Vagina (tissue), 2 donors: ENCODE measurements at places on chromosomes 7 and 10.

DNA sequence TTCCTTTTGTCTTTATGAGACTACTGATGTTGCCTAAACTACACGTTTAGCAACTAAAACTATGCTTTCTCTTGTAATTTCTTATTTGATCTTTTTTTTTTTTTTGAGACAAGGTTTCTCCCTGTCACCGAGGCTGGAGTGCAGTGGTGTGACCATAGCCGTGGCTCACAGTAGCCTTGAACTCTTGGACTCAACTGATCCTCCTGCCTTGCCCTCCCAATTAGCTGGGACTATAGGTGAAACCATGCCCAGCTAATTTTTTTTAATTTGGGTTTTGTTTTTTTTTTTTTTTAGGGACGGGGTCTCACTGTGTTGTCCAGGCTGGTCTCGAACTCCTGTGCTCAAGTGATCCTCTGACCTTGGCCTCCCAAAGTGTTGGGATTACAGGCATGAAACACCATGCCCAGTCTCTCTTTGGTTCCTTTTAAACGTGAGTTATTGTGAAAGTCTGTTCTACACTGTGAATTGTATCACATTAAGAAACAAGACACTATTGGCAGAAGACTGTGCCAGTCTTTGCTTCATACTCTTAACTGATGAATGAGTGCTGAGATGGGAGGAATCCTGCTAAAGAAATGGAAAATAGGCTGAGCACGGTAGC is 6.4 kb downstream of the TMEM248 start:
- H3K27ac ChIP-seq, result no peak overlapping the region
- H3K4me1 ChIP-seq, result peaks cover 78% of the 10 kb centered on the region
- no peak overlapping the region for H3K4me3 ChIP-seq
- DNase-seq, result no peak

- H3K4me3 ChIP-seq, result no peak overlapping the region
- DNase-seq, result no peak
- H3K36me3 ChIP-seq, result no peaks in the 10 kb centered on the region
- no peaks in the 10 kb centered on the region for H3K27me3 ChIP-seq
- no peaks in the 10 kb centered on the region for H3K4me1 ChIP-seq
Observed at GRCh38 chr10:30529373-30529998, 95.5 kb downstream of the MAP3K8 start.

DNA sequence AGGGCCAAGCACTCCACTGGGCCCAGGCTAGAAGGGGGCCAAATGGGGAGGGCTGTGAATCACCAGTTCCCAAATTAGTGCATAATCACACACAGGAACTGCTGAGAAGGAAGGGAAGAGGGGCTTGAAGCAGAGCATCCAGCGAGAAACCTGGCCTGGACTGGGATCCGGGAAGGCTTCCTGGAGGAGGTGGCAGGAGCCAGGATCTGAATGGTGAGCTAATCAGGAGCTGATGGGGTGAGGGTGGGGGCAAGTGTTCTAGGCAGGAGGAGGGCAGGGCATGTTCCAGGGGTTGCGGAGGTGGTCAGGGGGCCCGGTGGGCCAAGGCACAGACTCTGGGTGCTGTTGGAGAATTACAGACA is 12.6 kb downstream of the PWWP2B start:
- no peaks in the 10 kb centered on the region for H3K36me3 ChIP-seq
- no peak overlapping the region for H3K4me3 ChIP-seq
- H3K4me1 ChIP-seq, result peaks cover 82% of the 10 kb centered on the region
- H3K27me3 ChIP-seq, result no peaks in the 10 kb centered on the region

- H3K27ac ChIP-seq, result no peak overlapping the region
- H3K36me3 ChIP-seq, result no peaks in the 10 kb centered on the region
- H3K27me3 ChIP-seq, result no peaks in the 10 kb centered on the region
- no peak overlapping the region for H3K4me3 ChIP-seq
- DNase-seq, result no peak
- H3K4me1 ChIP-seq, result no peaks in the 10 kb centered on the region
Observed at GRCh38 chr10:105973902-105974301, 1190.6 kb downstream of the SORCS1 start.

- H3K4me3 ChIP-seq, result no peak overlapping the region
- H3K36me3 ChIP-seq, result no peaks in the 10 kb centered on the region
- H3K27me3 ChIP-seq, result no peaks in the 10 kb centered on the region
- H3K4me1 ChIP-seq, result no peaks in the 10 kb centered on the region
Observed at GRCh38 chr7:39153113-39153512, 175.4 kb downstream of the POU6F2 start.

DNA sequence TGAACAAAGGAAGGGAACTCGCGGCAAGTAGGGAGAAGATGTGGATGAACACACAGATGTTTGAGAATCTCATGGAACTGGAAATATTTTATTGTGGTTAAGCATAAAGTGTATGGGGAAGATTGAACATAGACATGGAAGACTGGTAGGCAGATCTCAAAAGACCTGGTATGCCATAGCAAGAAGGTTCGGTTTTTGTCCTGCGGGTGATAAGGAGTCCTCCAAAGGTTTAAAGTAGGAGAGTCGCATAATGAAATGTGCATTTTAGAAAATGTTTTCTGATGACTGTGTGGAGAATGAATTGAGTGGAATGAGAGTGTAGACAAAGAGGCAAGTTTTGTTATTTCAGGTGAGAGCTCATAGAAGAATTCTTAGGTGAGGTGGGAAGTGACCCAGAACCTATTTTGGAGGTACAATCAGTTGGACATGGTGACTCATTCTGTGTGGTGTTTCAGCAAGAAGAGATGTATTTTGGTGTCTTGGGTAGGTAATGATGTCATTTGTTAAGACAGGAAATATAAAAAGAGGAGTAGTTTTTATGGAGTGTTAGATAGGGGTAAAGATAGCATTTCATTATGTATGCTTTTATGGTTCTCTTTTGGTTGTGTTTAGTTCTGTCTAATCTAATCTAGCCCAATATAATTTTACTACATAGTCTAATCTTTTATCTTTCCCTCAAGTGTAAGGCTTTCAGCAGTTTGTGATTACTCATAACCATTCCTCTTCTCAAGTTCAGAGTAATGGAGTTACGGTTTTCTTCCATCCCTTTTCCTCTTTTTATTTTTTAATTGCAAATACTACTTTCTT is 239.2 kb downstream of the EXOC4 start:
- H3K27ac ChIP-seq, result no peak overlapping the region
- no peak for DNase-seq
- no peaks in the 10 kb centered on the region for H3K27me3 ChIP-seq
- no peak overlapping the region for H3K4me3 ChIP-seq
- H3K36me3 ChIP-seq, result no peaks in the 10 kb centered on the region
- no peaks in the 10 kb centered on the region for H3K4me1 ChIP-seq

DNA sequence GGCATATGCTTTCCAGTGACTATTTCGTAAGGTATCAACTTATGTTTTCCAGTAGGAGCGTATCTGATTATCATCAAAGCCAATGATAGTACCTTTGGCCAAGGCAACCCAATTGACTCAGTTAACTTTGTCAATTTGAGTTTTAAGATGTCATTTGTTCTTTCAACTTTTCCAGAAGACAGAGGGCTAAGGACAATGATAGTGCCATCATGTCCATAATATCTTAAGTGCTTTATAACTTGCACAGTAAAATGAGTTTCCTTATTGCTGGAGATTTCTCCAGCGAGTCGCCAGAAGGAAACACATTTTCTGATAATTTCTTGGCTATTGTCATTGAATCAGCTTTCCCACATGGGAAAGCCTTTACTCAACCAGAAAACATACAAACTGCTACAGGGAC is 35.0 kb downstream of the ANTXRL start:
- H3K36me3 ChIP-seq, result no peaks in the 10 kb centered on the region
- no peak overlapping the region for H3K4me3 ChIP-seq
- H3K27ac ChIP-seq, result no peak overlapping the region
- no peaks in the 10 kb centered on the region for H3K27me3 ChIP-seq
